KBM-7 (cell line): ENCODE measurements at places on chromosomes 1 and 21.

GRCh38 chr1:230099465-230099864 lies 32.4 kb downstream of the GALNT2 start:
- no peak for DNase-seq

GRCh38 chr1:197356723-197357533 lies 88.9 kb downstream of the CRB1 start:
- DNase-seq: peak; percentile 57

DNA sequence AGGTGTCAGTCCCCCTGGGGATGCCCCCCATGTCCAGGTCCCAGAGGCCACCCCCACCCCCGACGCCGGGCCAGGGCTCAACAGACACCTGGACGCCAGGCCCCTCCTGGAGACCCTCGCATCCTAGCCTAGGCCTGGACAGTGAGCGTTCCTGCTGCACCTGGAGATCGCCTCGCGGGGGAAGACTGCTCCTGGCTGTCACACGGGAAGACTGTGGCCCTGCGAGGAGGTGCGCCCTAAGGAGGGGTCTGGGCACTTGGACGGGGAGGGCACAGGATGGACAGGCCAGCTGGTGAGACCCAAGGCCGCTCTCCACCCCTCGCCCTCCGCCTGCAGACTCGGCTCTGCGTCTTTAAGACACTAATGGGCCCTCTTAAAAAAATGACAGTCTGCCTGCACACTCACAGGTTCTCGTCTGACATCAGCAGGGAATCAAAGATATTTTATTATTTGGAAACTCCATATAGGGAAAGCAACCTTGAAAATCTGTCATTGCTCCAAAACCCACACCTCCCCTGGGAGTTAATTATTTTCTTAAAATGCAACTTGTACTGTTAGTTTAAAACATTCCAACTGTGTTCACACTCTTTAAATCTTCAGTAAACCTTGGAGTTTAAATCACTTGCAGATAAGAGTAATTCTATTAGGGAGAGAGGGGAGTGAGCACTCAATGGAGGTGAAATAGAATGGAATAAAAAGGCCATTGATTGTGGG lies 45.6 kb upstream of the ACTRT2 start:
- no peak for DNase-seq

GRCh38 chr1:229101011-229101871 lies 169.7 kb upstream of the RAB4A start:
- DNase-seq: no peak

- DNase-seq: no peak
These were observed 1.3 kb downstream of the FOXE3 start for GRCh38 chr1:47417170-47418044.

GRCh38 chr1:8373581-8374241 lies 55.8 kb downstream of the SLC45A1 start:
- no peak for DNase-seq

DNA sequence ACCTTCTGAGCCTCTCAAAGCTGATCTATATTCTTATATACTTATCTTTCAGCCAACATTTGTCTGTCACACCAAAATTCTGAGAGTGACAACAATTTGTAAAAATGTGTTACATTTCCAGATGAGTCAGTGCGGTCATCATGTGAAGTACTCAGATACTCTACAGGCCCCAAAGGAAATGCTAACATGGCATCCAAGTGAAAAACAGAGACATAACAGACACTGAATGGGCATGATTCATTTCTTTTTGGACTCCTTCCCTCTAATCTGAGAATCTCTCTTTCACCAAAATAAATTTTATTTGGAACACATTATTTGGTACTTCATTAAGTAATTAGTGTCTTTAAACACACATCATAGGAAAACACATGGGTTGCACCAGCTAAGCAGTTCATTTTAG lies 96.6 kb downstream of the SLC44A5 start:
- DNase-seq: no peak

DNA sequence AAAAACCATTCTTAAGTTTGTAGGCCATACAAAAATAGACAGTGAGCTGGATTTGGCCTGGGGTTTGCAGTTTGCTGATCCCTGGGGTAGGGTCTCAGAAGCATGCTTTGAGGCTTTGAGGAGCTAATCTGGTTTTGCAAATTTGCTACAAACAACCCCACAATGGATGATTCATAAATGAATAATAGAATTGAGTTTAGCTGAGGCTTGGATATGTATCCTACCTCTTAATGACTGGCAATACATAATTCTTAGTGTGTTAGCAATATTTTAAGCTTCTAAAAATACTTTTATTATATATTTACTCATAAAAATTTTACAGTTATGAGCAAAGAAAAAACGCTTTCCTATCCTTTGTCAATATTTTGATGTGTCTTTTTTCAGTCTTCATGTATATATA lies 50.6 kb downstream of the ROR1 start:
- no peak for DNase-seq

GRCh38 chr21:42214921-42215320 lies 4.0 kb upstream of the ABCG1 start:
- no peak for DNase-seq
